ENCODE measurements at places on chromosomes 2 and 18. TPM values are rescaled to one million over a fixed set of nuclear protein-coding genes. Genes with fewer than 3 reads are reported as not detected.

DNA sequence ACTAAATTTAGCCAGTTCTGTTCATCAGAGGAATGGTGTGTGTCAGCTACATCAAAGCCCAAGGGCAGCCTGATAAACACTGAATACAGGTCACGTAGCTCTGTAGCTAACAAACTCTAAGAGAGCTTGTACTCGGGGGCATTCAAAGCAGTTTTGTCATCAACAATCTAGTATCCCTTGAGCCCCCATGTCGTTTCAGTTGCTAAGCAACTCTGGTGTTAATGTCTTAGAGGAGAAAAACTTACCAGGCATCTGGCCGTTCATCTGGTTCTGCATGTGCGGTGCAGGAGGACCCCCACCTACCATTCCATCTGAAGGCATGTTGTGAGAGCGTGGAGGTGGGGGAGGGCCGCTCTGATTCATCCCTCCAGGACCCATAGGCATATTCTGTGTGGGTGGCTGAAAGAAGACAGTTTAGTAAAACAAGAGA is 33.1 kb downstream of the SS18 start:
- peaks cover 25% of the 10 kb centered on the region for H3K36me3 ChIP-seq
- no peaks in the 10 kb centered on the region for H3K27me3 ChIP-seq
- peaks cover 7% of the 10 kb centered on the region for H3K4me1 ChIP-seq
- no peak overlapping the region for H3K27ac ChIP-seq

GRCh38 chr18:49677081-49677480 is 115.2 kb downstream of the LIPG start:
- no peak overlapping the region for H3K4me3 ChIP-seq
- H3K36me3 ChIP-seq = no peaks in the 10 kb centered on the region
- DNase-seq = no peak
- H3K4me1 ChIP-seq = no peaks in the 10 kb centered on the region
- H3K27ac ChIP-seq = no peak overlapping the region
- no peaks in the 10 kb centered on the region for H3K27me3 ChIP-seq

- H3K36me3 ChIP-seq = no peaks in the 10 kb centered on the region
- no peak for DNase-seq
- no peaks in the 10 kb centered on the region for H3K27me3 ChIP-seq
- no peak overlapping the region for H3K4me3 ChIP-seq
- H3K4me1 ChIP-seq = peaks cover 17% of the 10 kb centered on the region
- no peak overlapping the region for H3K27ac ChIP-seq
Observed at GRCh38 chr2:161976295-161976694, 97.7 kb downstream of the DPP4 start.

DNA sequence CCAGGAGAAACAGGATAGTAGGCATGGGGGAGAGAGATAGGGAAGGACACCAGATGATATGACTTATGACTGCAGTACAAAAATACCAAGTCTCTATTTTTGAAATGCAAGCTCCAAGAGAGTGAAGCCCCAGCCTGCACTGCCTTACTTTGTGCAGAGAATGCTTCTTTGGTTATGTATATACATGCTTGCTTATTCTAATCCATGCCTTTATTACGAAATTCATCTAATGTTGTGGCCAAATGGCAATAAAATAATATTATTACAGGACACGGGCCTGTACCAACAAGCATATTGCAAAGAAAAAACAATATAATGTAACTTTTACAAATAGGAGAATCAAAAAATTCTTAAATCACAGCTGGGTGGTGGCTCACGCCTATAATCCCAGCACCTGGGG is 110.8 kb downstream of the BCL11A start:
- DNase-seq = no peak
- H3K36me3 ChIP-seq = no peaks in the 10 kb centered on the region
- H3K27me3 ChIP-seq = no peaks in the 10 kb centered on the region
- H3K4me1 ChIP-seq = no peaks in the 10 kb centered on the region
- no peak overlapping the region for H3K27ac ChIP-seq

The POTEF gene
- not detected for total RNA-seq

DNA sequence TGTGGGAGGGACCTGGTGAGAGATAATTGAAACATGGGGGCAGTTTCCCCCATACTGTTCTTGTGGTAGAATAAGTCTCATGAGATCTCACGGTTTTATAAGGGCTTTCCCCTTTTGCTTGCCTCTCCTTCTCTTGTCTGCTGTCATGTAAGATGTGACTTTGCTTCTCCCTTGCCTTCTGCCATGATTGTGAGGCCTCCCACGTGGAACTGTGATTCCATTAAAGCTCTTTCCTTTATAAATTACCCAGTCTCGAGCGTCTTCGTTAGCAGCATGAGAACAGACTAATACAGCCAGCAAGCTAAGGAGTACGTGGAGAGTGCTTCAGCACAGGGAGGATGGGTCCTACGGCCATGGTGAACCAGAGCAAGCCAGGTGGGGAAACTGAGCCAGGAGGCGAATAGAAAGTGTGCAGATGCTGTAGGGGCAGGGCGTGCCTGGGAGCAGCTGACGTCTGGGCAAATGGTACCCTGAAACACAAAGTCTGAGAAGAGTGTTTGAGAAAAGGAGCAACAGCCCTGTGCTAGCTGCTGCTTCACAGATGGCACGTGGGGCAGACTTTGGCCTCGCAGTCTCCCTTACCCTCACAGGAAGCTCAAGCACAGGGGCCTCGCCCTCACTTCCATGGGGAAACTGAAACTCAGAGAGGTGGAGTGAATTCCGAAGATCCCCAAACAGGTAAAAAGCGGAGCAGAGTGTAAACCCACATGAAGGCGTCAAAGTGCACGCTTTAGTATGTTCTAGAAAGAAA is 64.2 kb downstream of the MYT1L start:
- H3K4me3 ChIP-seq = no peak overlapping the region
- no peaks in the 10 kb centered on the region for H3K4me1 ChIP-seq
- no peaks in the 10 kb centered on the region for H3K36me3 ChIP-seq
- H3K27ac ChIP-seq = no peak overlapping the region
- no peak for DNase-seq

DNA sequence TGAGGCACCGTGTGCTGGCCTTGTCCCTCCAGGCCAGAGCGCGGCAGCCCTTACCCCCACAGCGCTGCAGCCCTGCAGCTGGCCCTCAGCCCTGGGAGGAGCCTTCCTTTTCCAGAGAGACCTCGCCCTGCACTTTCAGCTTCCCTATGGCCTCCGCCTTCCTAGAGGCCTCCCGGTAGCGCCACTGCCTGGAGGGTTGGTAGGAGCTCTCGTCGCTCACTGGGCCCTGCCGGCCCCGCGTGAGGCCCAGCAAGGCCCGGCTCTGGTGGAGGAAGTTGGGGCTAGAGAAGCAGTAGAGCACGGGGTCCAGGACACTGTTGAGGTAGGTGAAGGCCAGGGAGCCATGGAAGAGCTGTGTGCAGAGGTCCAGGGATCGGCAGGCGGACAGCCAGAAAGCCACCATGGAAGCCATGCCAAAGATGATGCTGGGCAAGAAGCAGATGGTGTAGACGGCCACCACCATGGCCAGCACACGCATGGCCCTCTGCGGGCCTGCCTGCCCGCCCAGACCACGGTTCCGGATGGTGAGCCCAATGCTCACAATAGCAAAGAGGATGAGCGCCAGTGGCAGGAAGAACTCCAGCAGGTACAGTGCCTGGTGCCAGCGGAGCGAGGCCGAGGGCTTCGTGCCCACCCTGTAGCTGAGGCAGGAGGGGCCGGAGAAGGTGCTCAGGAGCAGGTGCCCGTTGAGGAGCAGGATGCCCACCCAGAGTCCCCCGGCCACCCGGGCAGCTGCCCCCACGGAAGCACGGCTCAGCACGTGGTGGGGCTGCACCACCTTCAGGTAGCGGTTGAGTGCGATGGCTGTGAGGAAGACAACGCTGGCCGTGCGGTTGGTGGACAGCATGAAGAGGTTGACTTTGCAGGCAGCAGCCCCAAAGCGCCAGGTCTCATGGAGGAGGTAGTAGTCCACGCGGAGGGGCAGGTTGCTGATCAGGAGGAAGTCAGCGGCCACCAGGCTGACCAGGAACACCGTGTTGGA is 821 bp downstream of the OXER1 start:
- H3K4me1 ChIP-seq = no peaks in the 10 kb centered on the region
- no peak overlapping the region for H3K4me3 ChIP-seq
- DNase-seq = no peak
- H3K27me3 ChIP-seq = no peaks in the 10 kb centered on the region
- no peak overlapping the region for H3K27ac ChIP-seq

GRCh38 chr18:62450175-62450545 is 72.7 kb upstream of the ZCCHC2 start:
- H3K36me3 ChIP-seq = no peaks in the 10 kb centered on the region
- no peak overlapping the region for H3K27ac ChIP-seq
- no peak for DNase-seq
- no peaks in the 10 kb centered on the region for H3K4me1 ChIP-seq
- no peak overlapping the region for H3K4me3 ChIP-seq

The IKZF2 gene
- total RNA-seq = 15.0 TPM

The CCDC68 gene
- total RNA-seq = not detected

GRCh38 chr2:31467426-31467825 is 52.9 kb upstream of the XDH start:
- no peaks in the 10 kb centered on the region for H3K4me1 ChIP-seq
- H3K27ac ChIP-seq = no peak overlapping the region
- no peak overlapping the region for H3K4me3 ChIP-seq
- no peaks in the 10 kb centered on the region for H3K36me3 ChIP-seq

Measured in CD4-positive, alpha-beta memory T cell (primary cell).